ENCODE measurements at places on chromosomes 11 and 22.

- DNase-seq = no peak
Measured at GRCh38 chr11:28874706-28875105, 766.5 kb downstream of the METTL15 start.

GRCh38 chr11:92929653-92930052 is 39.8 kb upstream of the MTNR1B start:
- DNase-seq = no peak

DNA sequence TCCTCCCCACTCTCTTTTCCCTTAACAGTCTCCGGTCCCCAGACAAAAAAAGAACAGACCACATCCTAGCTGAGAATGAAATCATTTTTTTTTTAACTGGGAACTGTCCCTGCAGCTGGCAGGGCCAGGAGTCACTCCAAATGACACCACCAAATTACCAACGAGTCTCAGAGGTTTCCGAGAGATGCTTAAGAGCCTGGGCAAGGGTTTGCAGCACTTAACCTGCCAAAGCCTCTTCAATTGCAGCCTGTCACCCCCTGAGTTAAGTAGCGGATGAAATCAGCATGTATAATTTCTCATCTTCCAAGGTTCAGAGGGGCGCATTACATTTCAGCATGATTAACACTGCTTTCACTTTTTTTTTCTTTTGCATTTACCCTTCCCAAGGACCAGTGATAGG is 71.8 kb downstream of the TENM4 start:
- no peak for DNase-seq

DNA sequence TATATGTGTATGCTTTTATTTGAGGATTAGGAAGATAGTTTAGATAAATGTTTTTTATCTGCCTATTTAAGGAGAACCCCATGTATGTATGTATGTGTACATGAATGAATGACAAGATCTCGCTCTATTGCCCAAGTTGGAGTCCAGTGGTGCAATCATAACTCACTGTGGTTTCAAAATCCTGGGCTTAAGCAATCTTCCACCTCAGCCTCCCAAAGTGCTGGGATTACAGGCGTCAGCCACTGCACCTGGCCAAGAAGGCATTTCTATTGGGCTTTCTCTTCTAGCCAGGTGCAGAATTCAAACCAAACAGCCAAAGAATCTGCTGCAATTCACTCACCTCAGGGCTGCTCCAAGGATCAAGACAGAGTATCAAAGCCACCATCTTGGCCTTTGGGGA is 25.5 kb upstream of the DGKZ start:
- no peak for DNase-seq

GRCh38 chr11:115527534-115528125 is 23.4 kb upstream of the CADM1 start:
- no peak for DNase-seq

DNA sequence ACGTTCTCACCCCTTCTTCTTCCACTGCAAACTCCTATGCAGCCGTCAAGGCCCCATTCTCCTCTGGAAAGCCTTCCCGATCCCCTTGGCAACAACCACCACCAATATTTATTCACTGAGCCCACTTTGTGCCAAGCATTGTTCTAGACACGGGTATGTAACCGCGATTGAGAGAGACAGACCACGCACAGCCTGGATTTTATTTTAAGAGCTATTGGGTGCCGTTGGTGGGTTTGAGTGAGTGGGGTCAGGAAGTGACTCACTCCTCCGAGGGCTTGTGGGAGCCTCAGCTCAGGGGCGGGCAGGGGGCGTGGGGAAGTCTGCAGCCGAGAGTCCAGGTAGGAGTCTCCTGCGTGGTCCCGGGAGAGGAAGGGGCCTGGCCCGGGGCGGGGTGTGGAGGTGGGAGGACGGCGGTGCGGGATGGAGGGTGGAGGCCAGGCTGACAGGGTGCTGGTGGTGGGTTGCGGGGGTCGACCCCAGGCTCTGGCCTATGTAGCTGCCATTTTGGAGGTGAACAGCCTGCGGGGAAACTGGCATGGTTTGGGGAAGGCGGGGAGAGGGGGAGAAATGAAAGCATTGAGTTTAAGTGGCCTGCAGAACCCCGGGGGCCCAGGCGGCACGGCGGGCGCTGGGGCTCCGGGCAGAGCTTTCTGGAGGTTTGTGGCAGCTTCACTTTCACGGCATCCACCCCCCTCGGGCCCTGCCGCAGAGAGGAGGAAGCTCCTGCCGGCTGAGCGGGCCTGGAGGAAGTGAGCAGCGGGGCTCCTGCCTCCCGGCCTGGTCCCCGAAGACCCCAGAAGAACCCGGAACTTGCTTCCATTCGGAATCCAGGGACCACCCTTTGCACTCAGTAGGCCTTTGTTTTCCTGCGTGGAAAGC is 547 bp downstream of the PARVG start:
- DNase-seq = no peak

- DNase-seq = no peak
Measured at GRCh38 chr11:107651672-107652071, 60.2 kb downstream of the SLN start.

GRCh38 chr22:49070501-49070900 is 757.2 kb downstream of the BRD1 start:
- no peak for DNase-seq

- DNase-seq = peak; percentile 21
Measured at GRCh38 chr11:35511666-35512065, 13.8 kb downstream of the PAMR1 start.

DNA sequence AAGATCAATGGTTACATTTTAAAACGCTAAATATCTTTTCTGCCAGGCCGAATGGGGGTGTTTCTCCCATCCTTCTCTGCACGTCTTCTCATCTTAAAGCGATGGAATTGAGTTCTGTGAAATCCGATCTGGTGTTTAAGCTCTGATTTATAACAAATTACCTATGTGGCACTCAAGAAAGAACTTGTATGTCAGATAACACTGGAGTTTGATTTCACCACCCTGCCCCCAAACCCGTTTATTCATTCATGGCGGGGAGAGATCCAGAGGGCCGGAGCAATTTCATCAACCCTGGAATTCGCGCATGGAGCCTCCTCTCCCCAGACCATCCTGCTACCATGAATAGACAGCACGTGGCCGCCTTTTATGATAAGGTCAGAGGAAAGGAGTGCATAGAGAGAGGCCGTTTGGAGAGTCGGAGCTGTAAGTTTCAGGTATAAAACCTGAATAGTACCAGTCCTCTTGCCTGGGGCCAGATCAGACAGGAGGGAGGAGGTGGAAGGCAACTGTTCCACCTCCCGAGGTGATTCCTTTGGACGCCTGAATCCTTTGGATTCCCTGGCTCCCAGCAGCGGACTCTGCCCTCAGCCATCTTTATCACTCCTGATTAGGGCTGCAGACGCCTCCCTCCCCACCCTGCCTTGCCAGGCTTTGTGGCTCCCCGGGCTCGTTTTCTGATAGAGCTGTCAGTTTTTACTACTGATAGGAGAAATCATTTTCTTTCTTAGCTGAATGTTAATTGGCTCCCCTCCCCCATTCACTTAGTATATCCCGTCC is 27.3 kb upstream of the NFAM1 start:
- DNase-seq = no peak

GRCh38 chr11:86632499-86633269 is 39.7 kb downstream of the ME3 start:
- DNase-seq = peak; percentile 40

- DNase-seq = peak; percentile 14
Measured at GRCh38 chr11:90803831-90804230, 581.0 kb upstream of the CHORDC1 start.

DNA sequence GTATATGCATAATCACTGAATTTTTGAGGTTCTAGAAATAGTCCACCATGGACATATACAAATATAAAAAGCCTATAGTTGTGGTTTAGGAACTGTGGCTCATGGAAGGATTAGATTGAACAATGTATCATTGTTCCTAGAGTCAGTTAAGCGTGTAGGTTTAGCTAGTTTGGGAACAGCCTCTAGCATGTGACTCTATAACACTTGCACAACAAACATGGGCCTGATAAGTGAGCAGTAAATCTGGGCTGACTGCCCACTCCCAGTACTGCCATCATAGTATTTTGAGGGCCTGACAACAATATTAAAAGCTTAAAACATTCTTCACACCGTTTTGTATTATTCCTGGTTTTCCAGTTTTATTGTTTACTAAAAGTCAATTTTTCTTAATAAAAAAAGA is 47.0 kb downstream of the YAP1 start:
- no peak for DNase-seq

DNA sequence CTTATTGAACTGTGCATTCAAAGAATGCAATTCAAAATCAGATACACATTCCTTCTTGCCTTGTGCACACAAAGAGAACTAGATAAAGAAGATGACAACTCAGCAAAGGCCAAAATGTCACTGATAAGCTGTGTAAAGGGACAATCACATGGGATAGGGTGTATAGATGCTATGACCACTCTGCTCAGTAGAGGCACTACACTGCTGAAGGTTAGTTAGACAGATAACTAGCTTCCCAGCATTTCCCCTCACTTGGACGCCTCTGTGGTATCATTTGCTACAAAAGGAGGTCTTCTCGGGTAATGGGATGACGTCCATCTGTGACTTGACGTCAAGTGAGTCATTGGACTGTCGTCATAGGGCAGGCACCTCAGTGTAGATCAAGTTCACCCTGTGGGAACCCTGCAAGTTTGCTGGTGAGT is 424.9 kb upstream of the CCDC90B start:
- no peak for DNase-seq

DNA sequence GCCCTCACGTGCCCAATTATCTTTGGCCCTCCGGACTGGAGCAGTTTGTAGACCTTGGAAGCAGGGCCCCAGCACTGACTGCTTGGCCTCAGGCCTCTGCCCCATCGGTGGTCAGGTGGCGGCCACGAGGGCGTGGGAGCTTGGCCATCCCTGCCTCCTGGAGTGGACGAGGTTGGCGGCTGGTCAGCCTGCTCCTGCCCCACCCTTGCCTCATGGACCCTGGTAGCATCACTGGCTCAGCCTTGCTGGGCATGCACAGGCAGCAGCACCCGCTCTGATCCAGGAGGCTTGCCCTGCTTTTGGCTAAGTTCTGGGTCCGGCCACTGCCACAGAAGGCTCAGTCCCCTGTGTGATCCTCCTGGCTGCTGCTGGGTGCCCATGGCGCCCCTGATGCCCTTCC is 4.1 kb downstream of the KRTAP5-3 start:
- no peak for DNase-seq

- DNase-seq = no peak
Measured at GRCh38 chr11:69270941-69271340, 23.0 kb upstream of the MYEOV start.

GRCh38 chr11:96246718-96247552 is 96.1 kb downstream of the MAML2 start:
- peak; percentile 90 for DNase-seq

Data from NCI-H69 (cell line).